ENCODE measurements at places on chromosomes 7 and 10. TPM values are rescaled to one million over a fixed set of nuclear protein-coding genes. Genes with fewer than 3 reads are reported as not detected.

- peaks cover 36% of the 10 kb centered on the region for H3K4me1 ChIP-seq
- H3K27me3 ChIP-seq = peaks cover 4% of the 10 kb centered on the region
Measured at GRCh38 chr7:140697447-140698143, 1.1 kb downstream of the NDUFB2 start.

DNA sequence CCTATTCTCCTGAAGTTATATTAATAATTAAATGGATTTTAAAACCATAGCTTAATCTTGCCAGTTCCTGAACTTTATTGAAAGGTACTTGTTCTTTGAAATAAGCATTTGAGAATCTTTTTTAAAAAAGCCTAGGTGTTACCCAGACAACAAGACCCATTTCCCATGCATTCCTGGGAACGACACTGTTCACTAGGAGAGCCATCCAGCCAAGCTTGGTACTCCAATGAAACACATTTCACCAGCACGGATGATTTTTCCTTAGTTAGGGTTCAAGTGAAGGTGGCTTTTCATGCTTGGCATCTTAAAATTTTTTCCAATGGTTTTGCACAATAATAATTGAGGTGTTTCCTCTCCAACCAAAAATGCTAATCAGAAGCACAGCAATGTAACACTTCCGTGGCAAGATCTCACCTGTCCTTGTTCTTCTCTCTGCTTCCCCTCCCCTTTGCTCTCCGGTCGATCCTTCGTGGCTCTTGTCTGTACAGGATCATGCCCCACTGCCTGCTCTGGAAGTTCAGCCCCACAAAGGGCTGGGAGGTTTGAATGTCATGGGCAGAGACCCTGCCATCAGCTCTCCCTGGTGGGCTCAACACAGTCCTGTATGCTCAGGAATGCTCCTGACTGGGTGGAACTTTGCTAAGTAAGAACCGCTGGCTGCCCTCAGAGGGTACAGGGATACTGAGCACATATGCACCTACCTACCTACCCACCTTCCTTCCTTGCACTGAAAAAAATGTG lies 69.7 kb upstream of the AQP1 start:
- H3K36me3 ChIP-seq = no peaks in the 10 kb centered on the region
- DNase-seq = no peak
- no peak overlapping the region for H3K27ac ChIP-seq
- no peak overlapping the region for H3K4me3 ChIP-seq
- peaks cover 8% of the 10 kb centered on the region for H3K27me3 ChIP-seq
- peaks cover 12% of the 10 kb centered on the region for H3K4me1 ChIP-seq

DNA sequence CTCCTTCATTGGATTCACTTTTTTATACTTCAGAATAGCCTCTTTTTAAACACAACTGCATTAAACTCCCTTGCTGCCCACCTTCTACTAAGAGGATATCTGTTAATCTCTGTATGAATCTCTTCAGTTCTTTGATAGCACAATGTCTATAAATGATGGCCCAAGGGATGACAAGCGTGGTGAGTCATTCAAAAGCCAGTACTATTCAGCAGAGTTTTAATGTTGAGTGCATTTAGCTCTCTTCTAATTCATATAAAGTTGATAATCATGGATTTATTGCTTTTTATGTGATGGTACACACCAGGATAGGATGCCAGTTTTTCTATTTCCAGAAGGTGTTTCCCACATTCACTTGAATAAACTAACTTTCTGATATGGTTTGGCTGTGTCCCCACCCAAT lies 57.4 kb upstream of the HECTD2 start:
- H3K4me3 ChIP-seq = no peak overlapping the region
- H3K27ac ChIP-seq = no peak overlapping the region
- H3K36me3 ChIP-seq = no peaks in the 10 kb centered on the region

- H3K27ac ChIP-seq = no peak overlapping the region
- H3K4me3 ChIP-seq = no peak overlapping the region
- peaks cover 32% of the 10 kb centered on the region for H3K4me1 ChIP-seq
Measured at GRCh38 chr7:2360796-2361195, 6.2 kb downstream of the EIF3B start.

DNA sequence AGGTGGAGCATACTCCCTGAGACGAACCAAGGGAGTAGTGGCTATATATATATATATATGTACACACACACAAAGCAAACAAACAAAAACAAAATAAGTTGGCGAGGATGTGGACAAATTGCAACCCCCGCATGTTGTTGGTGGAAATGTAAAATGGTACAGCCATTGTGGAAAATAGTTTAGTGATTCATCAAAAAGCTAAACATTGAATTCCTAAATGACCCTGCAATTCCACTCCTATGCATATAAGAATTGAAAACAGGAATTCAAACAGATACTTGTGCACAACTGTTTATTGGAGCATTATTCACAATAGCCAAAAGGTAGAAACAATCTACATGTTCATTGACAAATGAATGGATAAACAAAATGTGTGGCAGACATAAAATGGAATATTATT lies 407.9 kb downstream of the KCNMA1 start:
- H3K27ac ChIP-seq = peak overlapping the region; percentile 72
- H3K36me3 ChIP-seq = peaks cover 18% of the 10 kb centered on the region
- peak overlapping the region; percentile 30 for H3K4me3 ChIP-seq

DNA sequence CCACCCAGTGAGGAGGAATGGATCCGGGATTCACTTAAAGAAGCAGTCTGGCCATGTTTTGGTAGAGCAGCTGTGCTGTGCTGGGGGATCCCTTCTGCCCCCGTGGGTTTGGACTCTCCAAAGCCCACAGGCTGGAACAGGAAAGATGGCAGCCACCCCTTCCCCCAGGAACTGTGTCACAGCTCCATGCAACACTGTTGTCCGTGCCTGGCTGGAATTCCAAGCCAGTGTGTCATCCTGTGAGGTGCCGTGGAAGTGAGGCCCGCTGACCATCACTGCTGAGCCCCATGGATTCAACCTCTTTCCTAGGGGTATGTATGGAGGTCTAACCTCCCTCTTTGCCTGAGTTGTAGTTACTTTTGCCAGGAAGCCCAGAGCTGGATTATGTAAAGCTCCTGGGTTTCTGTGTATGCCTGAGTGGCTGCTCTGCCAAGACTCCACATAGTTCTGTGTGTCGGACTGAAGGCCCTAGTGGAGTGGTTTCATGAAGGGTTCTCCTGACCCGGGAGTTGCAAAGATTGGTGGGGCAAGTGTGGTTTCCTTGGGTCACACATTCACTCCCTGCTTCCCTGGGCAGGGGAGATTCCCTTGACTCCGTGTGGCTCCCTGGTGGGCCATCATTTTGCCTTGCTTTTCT lies 35.1 kb upstream of the PCGF5 start:
- H3K27ac ChIP-seq = peak overlapping the region; percentile 94
- no peaks in the 10 kb centered on the region for H3K27me3 ChIP-seq
- peak; percentile 75 for DNase-seq
- H3K4me1 ChIP-seq = peaks cover 41% of the 10 kb centered on the region

GRCh38 chr7:128010391-128011127 lies 20.7 kb downstream of the LRRC4 start:
- H3K4me3 ChIP-seq = no peak overlapping the region
- no peaks in the 10 kb centered on the region for H3K36me3 ChIP-seq
- no peak for DNase-seq

DNA sequence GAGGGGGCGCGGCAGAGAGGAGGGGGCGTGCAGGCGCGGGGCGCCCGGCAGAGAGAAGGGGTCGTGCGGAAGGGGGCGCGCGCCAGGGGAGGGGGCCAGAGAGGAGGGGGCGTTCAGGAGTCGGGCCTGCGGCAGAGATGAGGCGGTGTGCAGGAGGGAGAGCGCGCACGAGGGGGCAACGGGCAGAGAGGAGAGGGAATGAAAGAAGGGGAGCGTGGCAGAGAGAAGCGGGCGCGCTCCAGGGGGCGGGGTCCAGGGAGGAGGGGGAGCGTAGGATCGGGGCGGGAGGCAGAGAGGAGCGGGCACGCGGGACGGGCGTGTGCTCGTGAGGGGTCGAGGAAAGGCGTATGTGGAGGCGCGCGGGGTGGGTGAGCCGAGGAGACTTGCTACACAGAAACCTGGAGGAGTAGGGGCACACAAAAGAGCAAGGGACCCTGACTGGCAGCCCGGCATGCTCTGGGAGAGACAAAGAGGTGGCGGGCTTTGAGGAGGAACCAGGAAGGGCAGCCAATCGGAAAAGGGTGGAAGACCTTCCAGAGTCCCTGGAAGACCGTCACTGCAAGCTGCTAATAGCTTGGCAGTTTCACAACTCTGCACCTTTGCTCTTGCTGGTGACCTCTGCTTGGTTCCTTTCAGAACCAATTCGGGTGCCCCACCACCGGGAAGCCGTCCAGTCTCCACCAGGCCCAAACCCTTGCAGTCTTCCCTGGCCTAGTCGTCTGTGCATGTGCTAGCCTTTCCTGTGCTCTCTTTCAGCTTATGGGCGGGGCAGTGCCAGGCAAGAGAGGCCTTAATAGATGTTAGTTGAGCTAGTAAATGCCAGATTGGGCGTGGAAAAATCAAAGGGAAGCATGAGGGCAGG lies 639 bp downstream of the DYDC2 start:
- H3K27ac ChIP-seq = no peak overlapping the region
- no peaks in the 10 kb centered on the region for H3K4me1 ChIP-seq
- H3K4me3 ChIP-seq = no peak overlapping the region
- no peak for DNase-seq

STEAP2 gene
- total RNA-seq = 12.7 TPM

DNA sequence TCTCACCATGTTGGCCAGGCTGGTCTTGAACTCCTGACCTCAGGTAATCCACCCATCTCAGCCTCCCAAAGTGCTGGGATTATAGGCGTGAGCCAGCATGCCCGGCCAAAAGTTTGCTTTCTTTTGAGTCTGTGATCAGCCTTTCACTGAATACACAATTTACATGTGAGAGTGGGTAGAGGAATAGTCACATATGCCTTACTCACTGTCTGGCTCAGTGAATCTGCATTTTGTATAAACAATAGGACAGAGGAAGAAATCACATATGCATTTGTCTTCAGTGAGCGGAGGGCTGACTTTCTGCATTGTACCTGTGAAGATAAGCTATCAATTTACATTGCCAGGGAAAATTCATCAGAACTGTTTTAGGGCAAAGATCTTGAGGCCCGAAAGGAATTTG lies 2.5 kb upstream of the TECPR1 start:
- no peak for DNase-seq
- H3K27ac ChIP-seq = no peak overlapping the region
- no peak overlapping the region for H3K4me3 ChIP-seq
- no peaks in the 10 kb centered on the region for H3K27me3 ChIP-seq
- H3K36me3 ChIP-seq = peaks cover 16% of the 10 kb centered on the region

- no peak overlapping the region for H3K4me3 ChIP-seq
- no peaks in the 10 kb centered on the region for H3K36me3 ChIP-seq
- no peak overlapping the region for H3K27ac ChIP-seq
Measured at GRCh38 chr10:29992914-29993313, 66.5 kb downstream of the JCAD start.

GIMAP8 gene
- not detected for total RNA-seq

DNA sequence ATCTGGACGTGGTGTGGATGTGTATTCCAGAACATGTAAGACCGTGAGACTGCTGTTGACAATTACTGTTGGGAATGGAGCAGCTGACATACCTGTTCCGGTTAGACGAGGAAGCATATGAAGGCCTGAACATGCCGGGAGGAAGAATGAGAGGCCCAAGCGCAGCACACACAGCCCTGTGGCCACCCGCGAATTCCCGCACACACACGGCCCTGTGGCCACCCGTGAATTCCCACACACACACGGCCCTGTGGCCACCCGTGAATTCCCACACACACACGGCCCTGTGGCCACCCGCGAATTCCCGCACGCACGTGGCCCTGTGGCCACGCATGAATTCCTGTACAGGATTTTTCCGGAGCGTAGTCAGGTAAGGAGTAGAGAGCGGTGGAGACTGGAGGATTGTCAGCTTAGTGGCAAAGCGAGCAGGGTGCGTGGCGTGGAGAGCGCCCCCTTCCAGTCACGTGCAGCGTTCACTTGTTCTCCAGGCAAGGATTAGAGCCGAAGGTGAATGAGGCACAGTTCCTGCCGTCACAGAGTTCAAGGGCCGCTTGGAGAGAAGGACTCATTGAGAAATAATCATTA lies 9.5 kb upstream of the SUN1 start:
- no peak overlapping the region for H3K4me3 ChIP-seq
- peaks cover 58% of the 10 kb centered on the region for H3K36me3 ChIP-seq
- DNase-seq = no peak
- H3K4me1 ChIP-seq = peaks cover 81% of the 10 kb centered on the region
- H3K27me3 ChIP-seq = peaks cover 4% of the 10 kb centered on the region

GRCh38 chr7:7569615-7570014 lies 2.9 kb downstream of the MIOS start:
- peak overlapping the region; percentile 93 for H3K4me3 ChIP-seq
- peaks cover 29% of the 10 kb centered on the region for H3K4me1 ChIP-seq
- no peak overlapping the region for H3K27ac ChIP-seq
- no peak for DNase-seq
- H3K27me3 ChIP-seq = no peaks in the 10 kb centered on the region

DNA sequence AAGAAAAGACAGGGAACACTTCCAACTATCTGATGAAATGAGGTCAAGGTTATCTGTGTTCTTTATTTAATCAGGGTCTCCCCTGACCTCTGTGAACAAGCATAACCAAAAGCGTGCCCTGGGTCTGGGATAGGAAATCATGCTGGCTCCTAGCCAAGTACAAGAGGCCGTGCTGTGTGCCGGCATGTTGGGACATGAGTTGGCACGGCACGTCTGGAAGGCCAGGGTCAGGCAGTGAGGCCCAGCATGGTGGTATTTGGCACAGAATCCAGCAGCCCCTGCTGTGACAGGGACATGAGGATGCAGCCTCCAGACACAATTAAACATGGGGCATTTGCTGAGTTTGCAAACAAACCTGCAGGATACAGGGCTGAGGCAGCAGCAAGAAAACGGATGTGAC lies 320.4 kb downstream of the PLXNA4 start:
- H3K4me1 ChIP-seq = no peaks in the 10 kb centered on the region
- H3K4me3 ChIP-seq = no peak overlapping the region
- no peak for DNase-seq
- peaks cover 25% of the 10 kb centered on the region for H3K27me3 ChIP-seq
- no peak overlapping the region for H3K27ac ChIP-seq

DNA sequence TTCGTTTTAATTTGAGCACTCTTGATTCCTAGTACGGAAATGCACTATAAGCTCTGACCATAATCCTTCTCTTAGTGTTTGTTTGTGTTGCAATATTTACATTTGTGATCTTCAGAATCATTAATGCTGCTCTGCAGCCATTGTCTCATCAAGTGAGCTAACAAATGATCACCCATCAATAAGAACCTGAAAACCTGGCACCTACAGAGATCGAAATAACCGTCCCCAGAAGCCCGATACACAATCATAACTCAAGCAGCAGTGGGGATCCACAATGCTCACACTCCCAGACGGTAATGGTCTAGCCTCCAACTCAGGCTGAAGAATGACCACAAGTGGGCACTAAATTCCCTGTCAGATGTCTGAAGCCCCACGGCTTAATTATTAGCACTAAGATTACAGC lies 156.0 kb upstream of the NFE2L3 start:
- H3K27ac ChIP-seq = no peak overlapping the region
- no peak overlapping the region for H3K4me3 ChIP-seq
- H3K36me3 ChIP-seq = no peaks in the 10 kb centered on the region
- no peaks in the 10 kb centered on the region for H3K4me1 ChIP-seq

- H3K4me1 ChIP-seq = peaks cover 39% of the 10 kb centered on the region
- peaks cover 19% of the 10 kb centered on the region for H3K36me3 ChIP-seq
- H3K27ac ChIP-seq = peak overlapping the region; percentile 62
- peak overlapping the region; percentile 66 for H3K4me3 ChIP-seq
Measured at GRCh38 chr10:122264436-122264835, 6.7 kb upstream of the BTBD16 start.

Measured in HFFc6 (cell line).